ENCODE measurements at places on chromosomes 2 and 18. TPM values are rescaled to one million over a fixed set of nuclear protein-coding genes. Genes with fewer than 3 reads are reported as not detected.

The CFC1 gene
- total RNA-seq = not detected

The DSG4 gene
- total RNA-seq = not detected

The YES1 gene
- total RNA-seq = 95.7 TPM

The PTPRN gene
- 6.8 TPM for total RNA-seq

The TEKT4 gene
- total RNA-seq = not detected

The HAAO gene
- not detected for total RNA-seq

The RSAD2 gene
- 1.2 TPM for total RNA-seq

The SPP2 gene
- not detected for total RNA-seq

The GRHL1 gene
- 0.25 TPM for total RNA-seq

The TMEM247 gene
- total RNA-seq = not detected

The CYP27A1 gene
- total RNA-seq = not detected

The STON1 gene
- 6.1 TPM for total RNA-seq

The PLB1 gene
- total RNA-seq = 0.10 TPM

The TP53I3 gene
- 5.1 TPM for total RNA-seq

The ANKRD30B gene
- 0.33 TPM for total RNA-seq

The B3GNT7 gene
- total RNA-seq = not detected

The NEU2 gene
- not detected for total RNA-seq

The FOSL2 gene
- total RNA-seq = 11.1 TPM

The CTNNA2 gene
- total RNA-seq = 0.39 TPM

The TLX2 gene
- total RNA-seq = not detected

Data from H4 (cell line).